BJ (cell line): ENCODE measurements at places on chromosomes 4 and X. TPM values are rescaled to one million over a fixed set of nuclear protein-coding genes. Genes with fewer than 3 reads are reported as not detected.
A peak's percentile ranks its signal among the peaks of the same experiment; 100 is the strongest.

DNA sequence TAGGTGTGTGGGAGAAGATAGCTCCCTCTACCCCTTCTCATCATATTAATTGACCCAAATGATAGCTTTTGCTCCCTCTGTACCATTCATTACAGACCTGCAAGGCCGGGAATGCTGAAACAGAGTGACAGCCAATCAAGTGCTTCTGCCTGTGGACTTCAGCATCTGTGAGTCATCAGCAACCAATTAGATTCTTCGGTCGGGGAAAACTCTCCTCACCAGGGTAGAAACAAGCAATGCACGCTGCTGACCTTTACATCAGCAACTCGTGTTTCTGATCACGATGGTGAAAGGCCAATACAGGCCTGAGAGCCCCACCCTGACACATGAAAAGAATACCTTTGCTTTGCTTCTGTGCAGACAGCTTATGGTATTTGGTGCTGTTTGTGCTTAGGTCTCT, 347.2 kb upstream of the DDX53 start:
- DNase-seq, result no peak

GRCh38 chr4:148004228-148004857, 272.5 kb downstream of the ARHGAP10 start:
- DNase-seq, result no peak

DNA sequence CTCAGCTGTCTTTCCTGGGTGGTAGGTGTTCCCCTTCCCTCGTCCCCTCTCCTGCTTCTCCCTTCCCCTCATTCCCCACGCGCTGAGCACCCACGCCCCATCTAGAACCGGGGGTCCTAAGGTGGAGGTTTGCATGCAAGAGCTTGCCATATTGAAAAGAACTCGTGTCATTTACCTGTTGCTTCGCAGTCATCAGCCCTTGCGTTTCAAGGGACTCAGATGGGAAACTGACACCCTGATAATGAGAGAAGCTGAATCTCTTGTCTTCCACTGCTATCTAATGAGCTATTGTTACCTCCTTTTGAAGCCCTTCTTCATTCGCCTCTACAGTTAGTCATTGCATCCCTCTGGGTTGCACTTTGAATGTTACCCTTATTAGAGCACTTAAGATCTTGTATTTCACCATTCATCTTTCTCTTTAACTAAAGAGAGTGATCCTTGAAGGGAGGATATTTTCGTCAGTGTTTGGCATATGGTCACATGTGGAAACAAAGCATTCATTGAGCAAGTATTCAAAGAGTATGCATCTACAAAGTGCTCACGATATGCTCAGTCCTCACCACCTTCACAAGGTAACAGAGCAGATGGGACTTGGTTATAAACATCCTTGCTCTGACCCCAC, 25.7 kb downstream of the ARL9 start:
- DNase-seq, result no peak

DNA sequence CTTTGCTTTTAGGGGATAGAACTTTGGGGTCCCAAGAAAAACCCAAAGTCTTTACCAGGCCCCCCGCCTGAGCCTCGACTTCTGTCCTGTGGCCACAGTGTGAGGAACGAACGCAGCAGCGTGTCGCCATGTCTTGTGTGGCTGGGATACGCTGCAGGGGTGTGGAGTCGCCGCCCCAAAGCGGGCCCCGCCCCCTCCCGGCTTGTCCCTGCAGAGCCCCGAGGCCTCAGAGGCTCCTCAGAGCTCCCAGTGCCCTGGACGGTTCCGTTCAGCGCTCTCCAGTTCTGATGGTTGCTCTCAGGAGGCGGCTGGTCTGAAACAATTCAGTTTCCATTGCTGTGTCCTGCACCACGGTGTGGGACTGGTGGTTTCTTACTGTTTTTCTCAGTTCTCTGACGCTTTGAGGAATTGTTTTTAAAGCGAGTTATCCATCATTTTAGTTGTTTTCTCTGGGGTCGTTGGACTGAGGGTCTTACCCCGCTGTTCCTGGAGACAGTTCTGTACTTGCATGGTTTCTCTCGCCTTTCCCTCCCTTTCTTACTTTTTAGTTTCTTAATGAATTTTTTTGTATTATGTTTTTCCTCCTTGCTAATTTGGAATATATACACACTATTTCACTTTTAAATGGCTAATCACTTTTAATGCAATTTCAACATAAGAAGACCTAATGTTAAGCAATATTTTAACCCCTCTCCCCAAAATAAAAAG, 1.6 kb upstream of the IDUA start:
- DNase-seq, result no peak

- peak; percentile 63 for DNase-seq
Measured at GRCh38 chrX:110341189-110342035, 17.2 kb upstream of the RTL9 start.

DNA sequence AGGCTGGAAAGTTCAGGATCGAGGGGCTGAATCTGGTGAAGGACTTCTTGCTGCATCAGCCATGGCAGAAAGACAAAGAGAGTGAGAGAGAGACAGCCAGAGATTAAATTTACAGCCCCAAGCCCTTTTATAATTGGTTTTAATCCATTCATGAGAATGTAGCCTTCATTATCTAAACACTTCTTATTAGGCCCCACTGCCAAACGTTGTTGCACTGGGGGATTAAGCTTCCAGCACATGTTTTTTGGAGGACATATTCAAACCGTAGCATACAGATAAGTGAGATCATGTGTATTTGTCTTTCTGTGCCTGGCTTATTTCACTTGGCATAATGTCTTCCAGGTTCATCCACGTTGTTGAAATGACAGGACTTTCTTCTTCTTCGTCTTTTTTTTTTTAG, 524.7 kb downstream of the SPRY1 start:
- no peak for DNase-seq

DNA sequence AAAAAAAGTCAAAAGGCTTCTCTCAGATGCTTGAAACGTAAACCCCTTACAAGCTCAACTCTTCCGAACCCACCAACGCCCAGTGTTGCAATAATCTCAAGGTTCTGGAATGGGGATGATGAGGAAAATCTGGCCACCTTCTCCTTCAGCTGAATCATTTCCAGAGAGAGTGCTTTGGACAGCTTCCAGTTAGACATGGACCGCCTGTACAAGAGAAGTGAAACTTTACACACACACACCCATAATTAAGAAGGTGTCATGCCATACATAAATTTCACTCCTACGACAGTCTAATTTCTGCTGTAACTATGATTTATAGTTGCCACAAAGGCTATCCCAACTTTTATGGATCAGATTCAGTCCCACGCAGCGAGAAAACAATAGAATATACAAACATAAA, 72.3 kb downstream of the PRKG2 start:
- DNase-seq, result no peak

GRCh38 chrX:97021680-97022079, 138.0 kb downstream of the RPA4 start:
- DNase-seq, result no peak

DNA sequence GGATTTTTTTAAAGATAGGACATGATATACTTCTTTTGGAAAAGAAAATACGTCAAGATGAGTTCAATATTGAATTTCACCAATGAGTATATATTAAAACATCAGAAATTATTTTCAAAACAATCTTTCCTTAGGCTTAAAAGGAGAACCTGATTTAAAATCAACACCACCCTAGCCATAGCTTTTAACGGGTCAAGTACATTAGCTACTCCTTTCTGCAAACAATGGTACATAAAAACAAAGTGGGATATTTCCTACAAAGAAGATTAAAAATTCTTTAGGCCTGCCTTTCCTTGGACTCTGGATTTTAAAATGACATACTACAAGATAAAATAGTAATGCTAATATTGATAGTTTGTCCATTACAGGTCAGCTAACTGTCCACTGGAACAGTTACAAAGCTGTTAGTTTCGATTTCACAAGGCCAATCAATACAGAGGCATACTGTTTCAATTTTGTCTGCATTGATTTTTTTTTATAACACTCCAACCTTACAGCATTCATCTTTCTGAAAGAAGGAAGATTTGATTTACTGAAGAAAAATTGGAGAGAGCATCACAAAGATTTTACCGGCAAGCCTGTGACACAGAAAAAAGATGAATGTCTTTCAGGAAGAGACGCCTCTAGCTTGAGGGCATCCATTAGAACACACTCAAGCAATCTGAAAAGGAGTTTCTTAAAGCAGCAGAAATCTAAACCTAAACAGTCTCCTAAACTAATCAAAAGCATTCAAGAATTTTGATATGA, 97.2 kb downstream of the MAB21L2 start:
- peak; percentile 7 for DNase-seq

GRCh38 chr4:22336822-22337221, 179.0 kb downstream of the ADGRA3 start:
- no peak for DNase-seq

GRCh38 chr4:153798901-153799693, 10.2 kb upstream of the SFRP2 start:
- no peak for DNase-seq

GRCh38 chr4:99209671-99210070, 9.4 kb downstream of the ADH6 start:
- DNase-seq, result peak; percentile 37

DNA sequence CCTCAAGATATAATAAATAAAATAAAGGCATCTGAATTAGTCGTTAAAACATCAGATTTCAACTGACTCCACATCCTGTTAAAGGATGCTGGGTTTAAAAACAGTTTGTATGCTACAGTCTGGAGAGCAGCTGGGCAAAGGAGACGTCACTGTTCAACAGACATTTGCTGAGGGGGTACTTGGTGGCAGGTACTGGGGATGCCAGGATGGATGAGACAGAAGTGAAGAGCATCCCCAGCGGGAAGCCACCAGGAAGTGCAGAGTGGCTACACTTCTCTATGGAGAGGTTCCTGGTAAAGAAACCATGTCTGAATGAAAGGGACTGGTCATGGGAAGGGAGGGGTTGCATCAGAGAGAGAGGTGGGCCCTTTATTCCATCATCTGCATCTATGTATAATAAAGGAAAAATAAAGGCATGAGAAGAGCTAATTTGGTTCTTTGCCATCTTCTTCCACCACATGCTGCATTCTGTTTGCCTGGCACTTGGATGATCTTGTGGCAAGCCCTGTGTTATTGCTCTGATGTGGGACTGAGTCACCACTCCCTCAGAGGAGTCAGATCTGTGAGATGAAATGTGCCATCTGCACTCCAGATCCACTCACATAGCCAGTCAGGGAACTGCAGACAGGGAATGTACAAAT, 145.0 kb downstream of the SOWAHB start:
- peak; percentile 97 for DNase-seq

- DNase-seq, result peak; percentile 17
Measured at GRCh38 chrX:35046660-35047296, 104.2 kb downstream of the FAM47B start.

GLUD2 gene
- 1.6 and 1.8 TPM in 2 replicates for polyA plus RNA-seq

ASB9 gene
- polyA plus RNA-seq, result 0.33 and 0.53 TPM in 2 replicates

DGKK gene
- not detected in 2 replicates for polyA plus RNA-seq

PLAC8 gene
- 13.7 and 20.2 TPM in 2 replicates for polyA plus RNA-seq

CD38 gene
- polyA plus RNA-seq, result not detected in 2 replicates

HMGN5 gene
- polyA plus RNA-seq, result 1.0 and 2.1 TPM in 2 replicates

RBM10 gene
- 16.9 and 30.9 TPM in 2 replicates for polyA plus RNA-seq

GRIA3 gene
- 27.7 and 34.7 TPM in 2 replicates for polyA plus RNA-seq

CABS1 gene
- not detected in 2 replicates for polyA plus RNA-seq

YIPF7 gene
- polyA plus RNA-seq, result not detected in 2 replicates

TRIM2 gene
- 24.5 and 34.1 TPM in 2 replicates for polyA plus RNA-seq

AFF2 gene
- polyA plus RNA-seq, result not detected in 2 replicates
